ENCODE measurements at places on chromosomes 4 and X. TPM values are rescaled to one million over a fixed set of nuclear protein-coding genes. Genes with fewer than 3 reads are reported as not detected.

DNA sequence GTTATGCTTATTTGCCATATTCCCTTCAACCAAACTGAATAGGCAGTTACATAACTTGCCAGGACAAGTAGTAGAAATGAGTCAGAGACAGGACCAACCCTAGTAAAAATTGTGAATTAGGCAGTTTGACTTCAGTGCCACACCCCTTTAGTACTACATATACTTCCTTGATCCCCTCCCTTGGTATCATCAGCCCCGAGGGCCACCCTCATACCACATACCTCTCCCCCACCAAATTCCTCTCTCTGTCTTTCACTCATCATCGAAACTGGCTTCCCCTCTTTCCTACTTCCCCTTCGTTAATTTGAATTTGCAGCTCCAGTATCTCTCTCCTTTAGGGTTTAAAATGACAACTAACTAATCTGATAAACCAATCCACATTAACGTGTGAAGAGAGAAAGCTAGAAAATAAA lies 7.9 kb upstream of the PTPN13 start:
- no peak for DNase-seq

Gene RHOXF2
- 0.12 TPM for total RNA-seq

Gene SYP
- total RNA-seq, result 1.2 TPM

DNA sequence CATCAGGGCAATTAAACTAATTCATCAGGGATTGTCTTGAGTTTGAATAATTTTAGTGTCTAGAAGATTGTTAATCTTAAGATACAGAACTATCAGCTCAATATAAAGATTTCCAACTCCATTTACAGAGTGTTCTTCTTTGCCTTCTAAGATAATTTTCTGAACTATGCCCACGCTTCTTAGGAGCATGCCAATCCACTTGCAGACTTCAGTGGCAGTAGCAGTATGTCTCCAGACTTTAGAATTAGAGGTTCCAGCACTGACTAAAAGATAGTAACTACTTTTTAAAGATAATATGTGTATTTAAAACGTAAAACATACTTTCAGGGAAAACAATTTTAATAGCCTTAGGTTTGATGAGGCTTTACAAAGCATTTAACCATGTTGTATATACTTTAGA lies 34.2 kb upstream of the GALNT7 start:
- DNase-seq, result no peak

GRCh38 chrX:136616987-136617685 lies 30.8 kb upstream of the CD40LG start:
- no peak for DNase-seq

DNA sequence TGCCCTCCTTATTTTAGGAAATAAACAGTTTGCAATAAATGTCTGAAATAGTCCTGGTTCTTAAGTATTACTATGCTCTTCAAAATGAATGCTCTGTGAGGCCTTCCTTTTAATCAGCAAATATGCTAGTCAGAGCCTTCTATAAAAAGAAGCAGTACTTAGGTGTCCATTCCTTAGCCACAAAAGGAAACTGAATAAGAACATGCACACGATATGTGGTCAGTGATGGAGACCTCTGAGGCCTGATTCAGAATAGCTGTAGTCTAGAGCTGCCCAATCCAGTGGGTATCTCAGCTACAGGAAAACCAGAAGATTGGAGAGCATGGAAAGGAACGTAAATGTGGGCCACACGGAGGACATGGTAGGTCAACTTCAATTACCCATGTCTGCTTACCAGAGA lies 141.8 kb downstream of the RASL11B start:
- DNase-seq, result no peak
